ENCODE measurements at places on chromosomes 5 and 9.

DNA sequence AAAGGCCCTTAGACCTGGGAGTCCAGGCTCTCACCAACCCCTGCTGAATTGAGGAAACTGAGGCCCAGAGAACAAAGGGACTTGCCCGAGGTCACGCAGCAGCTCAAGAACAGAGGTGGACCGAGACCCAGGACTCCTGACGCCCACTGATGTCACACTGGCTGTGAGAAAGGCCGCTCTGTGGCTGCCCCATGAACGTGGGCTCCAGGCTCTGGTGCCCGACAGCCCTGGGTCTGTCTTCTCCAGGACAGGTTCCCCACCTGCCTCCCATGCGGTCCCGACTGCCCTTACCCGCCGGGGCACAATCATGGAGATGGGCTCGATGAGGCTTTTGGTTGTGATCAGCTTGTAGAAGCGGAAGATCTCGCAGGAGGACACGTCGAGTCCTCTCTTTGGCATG lies 9.3 kb upstream of the TRIM14 start:
- H3K4me1 ChIP-seq: no peaks in the 10 kb centered on the region
- no peak for DNase-seq
- no peaks in the 10 kb centered on the region for H3K27me3 ChIP-seq
- no peak overlapping the region for H3K4me3 ChIP-seq

DNA sequence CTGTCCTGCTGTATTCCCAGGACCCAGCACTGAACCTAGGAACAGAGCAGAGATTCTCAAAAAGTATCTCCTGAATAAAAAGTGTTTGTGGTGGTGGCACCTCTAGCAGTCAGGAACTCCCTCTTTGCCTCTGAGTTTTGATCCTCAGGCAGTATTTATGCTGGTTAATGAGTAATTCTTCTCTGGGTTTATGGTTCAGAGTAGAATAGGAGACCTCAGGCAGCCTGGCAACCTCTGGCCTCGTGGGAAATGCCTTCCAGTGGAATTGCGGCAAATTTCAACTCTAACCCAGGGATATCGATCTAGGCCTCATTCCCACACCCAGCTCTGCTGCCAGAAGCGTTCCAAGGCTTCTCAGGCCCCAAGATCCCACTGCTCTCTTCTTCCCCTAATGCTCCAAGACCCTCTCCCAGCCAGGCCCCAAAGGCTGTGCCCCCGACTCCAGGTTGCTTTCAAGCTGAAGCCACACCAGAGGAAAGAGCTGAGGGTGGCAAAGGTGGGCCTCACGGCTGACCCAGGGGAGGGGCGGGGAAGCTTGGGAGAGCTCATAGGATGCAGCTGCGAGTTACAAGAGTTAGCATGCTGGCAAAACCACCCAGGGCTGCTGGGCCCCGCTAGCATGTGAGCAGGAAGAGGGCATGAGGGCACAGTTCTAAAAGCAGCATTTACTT lies 10.9 kb upstream of the HDHD3 start:
- H3K27ac ChIP-seq: no peak overlapping the region
- no peak overlapping the region for H3K4me3 ChIP-seq
- H3K36me3 ChIP-seq: peaks cover 36% of the 10 kb centered on the region

- no peaks in the 10 kb centered on the region for H3K36me3 ChIP-seq
- no peak overlapping the region for H3K4me3 ChIP-seq
- H3K27me3 ChIP-seq: peaks cover 11% of the 10 kb centered on the region
- peak; percentile 75 for DNase-seq
- H3K4me1 ChIP-seq: peaks cover 18% of the 10 kb centered on the region
Observed at GRCh38 chr5:176676361-176676824, 29.1 kb downstream of the TSPAN17 start.

GRCh38 chr5:30620481-30621085 lies 572.9 kb upstream of the CDH6 start:
- H3K36me3 ChIP-seq: no peaks in the 10 kb centered on the region
- H3K4me3 ChIP-seq: no peak overlapping the region
- no peaks in the 10 kb centered on the region for H3K4me1 ChIP-seq
- no peak for DNase-seq
- H3K27ac ChIP-seq: no peak overlapping the region

DNA sequence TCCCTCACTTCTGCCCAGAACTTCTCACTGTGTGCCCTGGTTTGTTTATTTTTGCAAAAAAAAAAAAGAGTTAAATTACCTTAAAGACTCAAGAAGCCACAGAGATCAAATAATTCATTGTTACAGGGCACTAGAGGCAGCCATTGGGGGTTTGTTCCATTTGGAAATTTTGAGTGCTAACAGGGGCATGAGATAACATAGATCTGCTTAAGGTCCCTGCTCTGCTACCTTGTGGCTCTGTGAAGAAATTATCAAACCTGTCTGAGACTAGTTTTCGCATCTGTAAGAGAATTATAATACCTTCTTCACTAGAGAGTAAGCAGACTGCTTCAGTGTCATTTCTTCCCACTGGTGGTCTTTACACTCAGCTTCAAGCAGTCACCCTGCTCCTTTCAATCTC lies 394 bp downstream of the TLR4 start:
- no peaks in the 10 kb centered on the region for H3K4me1 ChIP-seq
- no peak overlapping the region for H3K4me3 ChIP-seq
- no peak overlapping the region for H3K27ac ChIP-seq
- no peaks in the 10 kb centered on the region for H3K27me3 ChIP-seq
- DNase-seq: no peak

DNA sequence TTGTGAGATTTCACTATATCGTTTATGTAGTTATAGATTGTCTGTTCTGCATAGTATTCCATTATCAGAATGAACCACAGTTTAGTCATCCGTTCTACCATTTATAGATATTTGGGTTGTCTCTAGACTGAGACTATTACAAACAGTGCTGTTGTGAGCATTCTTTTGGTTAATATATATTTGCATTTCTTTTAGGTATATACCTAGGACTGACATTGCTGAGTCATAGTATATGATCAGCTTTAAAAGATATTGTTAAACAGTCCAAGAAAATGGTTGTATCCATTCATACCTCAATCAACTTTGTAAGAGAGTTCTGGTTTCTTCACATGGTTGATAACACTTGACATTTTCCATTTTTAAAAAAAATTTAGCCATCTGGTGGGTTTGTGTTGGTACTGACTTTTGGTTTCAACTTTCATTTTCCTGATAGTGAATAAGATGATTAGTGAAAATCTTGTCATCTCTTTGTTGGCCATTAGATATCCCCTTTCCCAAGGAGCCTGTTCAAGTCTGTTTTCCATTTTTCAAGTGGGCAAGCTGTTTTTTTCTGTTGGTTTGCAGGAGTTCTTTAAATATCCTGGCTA lies 22.9 kb upstream of the ADAM19 start:
- H3K4me3 ChIP-seq: no peak overlapping the region
- H3K27me3 ChIP-seq: no peaks in the 10 kb centered on the region
- no peak overlapping the region for H3K27ac ChIP-seq

DNA sequence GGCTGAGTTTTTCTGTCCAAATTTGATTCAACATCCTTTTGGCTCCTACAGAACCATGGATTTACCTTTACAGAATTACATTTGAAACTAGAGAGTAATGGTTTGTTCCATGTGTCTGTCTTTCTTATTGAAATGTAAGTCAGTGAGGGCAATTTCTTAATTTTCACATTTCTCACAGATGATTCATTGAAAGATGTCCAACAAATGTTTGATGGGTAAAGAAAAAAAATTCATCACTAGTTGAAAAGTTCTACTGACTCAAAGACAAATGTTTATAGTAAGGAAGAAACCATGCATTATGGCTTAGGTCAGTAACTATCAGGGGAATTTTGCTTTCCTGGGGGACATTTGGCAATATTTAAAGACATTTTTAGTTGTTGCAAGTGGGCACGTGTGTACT lies 131.6 kb upstream of the TRPM3 start:
- no peak for DNase-seq
- H3K4me1 ChIP-seq: no peaks in the 10 kb centered on the region
- H3K27me3 ChIP-seq: no peaks in the 10 kb centered on the region
- H3K27ac ChIP-seq: no peak overlapping the region
- no peak overlapping the region for H3K4me3 ChIP-seq
- no peaks in the 10 kb centered on the region for H3K36me3 ChIP-seq

DNA sequence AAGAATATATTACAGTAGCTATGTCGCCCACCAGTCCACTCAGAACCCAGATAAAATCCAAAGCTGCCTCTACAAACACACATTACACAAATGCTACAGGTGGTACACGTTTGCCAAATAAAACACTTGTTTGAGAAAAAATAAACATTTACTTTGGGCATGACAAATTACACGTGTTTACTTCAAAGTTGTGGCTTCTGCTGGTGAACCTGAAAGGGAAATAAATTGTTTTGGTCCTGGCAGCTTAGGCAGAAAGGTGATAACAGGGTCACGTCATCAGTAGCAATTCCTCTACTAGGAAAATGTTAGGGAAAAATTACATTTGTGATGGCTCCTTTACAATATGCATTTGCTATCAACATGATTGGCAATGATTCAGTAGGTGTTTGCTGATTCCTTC lies 497.3 kb upstream of the WWC1 start:
- no peak overlapping the region for H3K27ac ChIP-seq
- no peak for DNase-seq
- no peaks in the 10 kb centered on the region for H3K36me3 ChIP-seq
- H3K4me3 ChIP-seq: no peak overlapping the region
- H3K27me3 ChIP-seq: no peaks in the 10 kb centered on the region

DNA sequence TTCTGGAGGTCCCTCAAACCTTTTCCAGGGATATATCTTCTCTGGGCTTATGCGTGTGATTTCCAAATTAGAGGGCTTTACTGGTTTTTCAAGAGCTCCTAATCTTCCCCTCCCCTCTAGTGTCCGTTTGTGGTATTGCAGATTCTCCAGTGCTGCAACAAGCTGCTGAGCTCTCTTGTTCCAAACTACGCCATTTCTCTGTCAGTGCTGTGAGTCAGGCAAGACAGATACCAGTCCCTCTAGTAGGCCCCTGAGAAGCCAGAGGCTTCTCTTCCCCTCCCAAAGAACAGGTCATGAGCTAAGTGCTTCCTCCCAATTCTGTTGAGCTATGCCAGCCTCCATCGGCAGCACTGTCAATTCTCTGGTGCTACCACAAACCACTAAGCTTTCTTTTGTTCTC lies 149.5 kb downstream of the FANCC start:
- H3K4me3 ChIP-seq: no peak overlapping the region
- H3K27me3 ChIP-seq: no peaks in the 10 kb centered on the region
- peaks cover 14% of the 10 kb centered on the region for H3K4me1 ChIP-seq
- H3K36me3 ChIP-seq: peaks cover 16% of the 10 kb centered on the region
- H3K27ac ChIP-seq: no peak overlapping the region

DNA sequence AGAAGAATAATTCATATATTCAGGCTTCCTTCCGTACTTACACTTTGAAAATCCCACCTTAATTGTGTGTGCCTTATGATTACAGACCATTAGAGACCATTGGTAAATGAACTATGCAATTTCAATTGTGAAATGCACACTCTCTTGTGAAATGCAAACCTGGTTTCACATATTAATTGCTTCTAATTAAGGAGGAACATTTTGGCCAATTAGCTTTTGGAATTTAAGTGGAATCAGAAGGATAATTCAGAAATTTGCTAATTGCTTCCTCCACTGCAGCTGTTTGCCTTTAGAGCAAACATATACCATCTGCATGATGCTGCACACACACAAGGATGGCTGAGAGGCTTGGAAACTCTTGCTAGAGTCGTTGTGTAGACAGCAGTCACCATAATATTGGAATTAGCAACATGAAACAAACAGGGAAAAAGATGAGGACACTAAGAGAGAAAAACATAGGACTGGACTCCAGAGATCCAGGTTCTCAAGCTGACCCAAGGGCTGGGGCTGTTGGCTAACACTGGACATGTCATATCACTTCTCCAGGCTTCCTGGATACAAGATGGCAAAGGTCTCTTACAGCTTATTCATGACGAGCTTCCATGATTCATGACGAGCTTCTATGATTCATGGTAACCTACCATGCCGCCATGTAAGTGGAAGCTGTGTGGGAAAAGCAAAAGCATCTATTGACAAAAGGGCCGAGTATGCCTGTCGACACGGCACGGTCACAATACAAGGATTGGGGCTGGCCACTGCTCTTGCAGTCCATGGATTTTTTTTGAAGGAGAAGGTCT lies 78.0 kb downstream of the PTCH1 start:
- H3K4me3 ChIP-seq: no peak overlapping the region
- no peaks in the 10 kb centered on the region for H3K27me3 ChIP-seq
- H3K36me3 ChIP-seq: no peaks in the 10 kb centered on the region
- peaks cover 10% of the 10 kb centered on the region for H3K4me1 ChIP-seq
- no peak overlapping the region for H3K27ac ChIP-seq

DNA sequence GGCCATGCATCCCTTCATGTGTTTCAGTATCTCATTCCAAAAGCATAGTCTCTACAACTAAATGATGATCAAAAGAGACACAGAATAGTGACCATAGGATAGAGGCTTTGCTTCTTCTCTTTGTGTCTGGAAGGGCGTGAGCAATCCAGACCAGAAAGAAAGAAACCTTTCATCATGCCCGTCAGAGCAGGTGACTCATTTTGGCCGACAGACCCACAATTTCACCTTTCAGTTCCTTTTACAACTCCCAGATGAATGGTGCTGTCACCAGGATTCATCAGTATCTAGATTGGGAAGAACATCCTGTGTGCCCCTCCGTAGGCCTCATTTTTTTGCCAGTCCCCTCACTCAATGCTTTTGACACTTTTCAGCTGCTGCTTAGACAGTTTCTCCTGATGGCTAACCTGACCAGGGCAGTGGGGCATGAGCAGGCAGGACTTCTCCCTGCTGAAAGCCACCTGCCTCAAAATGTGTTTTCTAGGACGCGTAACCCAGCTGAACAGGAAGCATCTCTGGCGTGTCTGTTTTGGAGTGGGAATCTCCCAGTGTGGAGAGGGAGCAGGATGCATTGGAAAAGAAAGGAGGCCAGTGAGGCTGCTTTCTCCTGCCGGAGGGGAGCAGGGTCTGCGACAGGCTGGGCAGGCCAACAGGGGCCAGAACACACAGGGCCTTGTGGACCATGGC lies 21.2 kb downstream of the ABLIM3 start:
- no peaks in the 10 kb centered on the region for H3K4me1 ChIP-seq
- H3K27ac ChIP-seq: no peak overlapping the region
- no peaks in the 10 kb centered on the region for H3K27me3 ChIP-seq
- H3K4me3 ChIP-seq: no peak overlapping the region
- no peaks in the 10 kb centered on the region for H3K36me3 ChIP-seq

GRCh38 chr9:122095010-122095767 lies 2.1 kb upstream of the TTLL11 start:
- peak; percentile 81 for DNase-seq
- H3K27me3 ChIP-seq: no peaks in the 10 kb centered on the region
- H3K27ac ChIP-seq: no peak overlapping the region
- H3K36me3 ChIP-seq: no peaks in the 10 kb centered on the region
- peaks cover 7% of the 10 kb centered on the region for H3K4me1 ChIP-seq

- H3K4me1 ChIP-seq: no peaks in the 10 kb centered on the region
- DNase-seq: no peak
- H3K36me3 ChIP-seq: no peaks in the 10 kb centered on the region
- H3K27ac ChIP-seq: no peak overlapping the region
- H3K27me3 ChIP-seq: no peaks in the 10 kb centered on the region
- no peak overlapping the region for H3K4me3 ChIP-seq
Observed at GRCh38 chr9:21154018-21154608, 12.3 kb downstream of the IFNA21 start.

- no peaks in the 10 kb centered on the region for H3K4me1 ChIP-seq
- H3K36me3 ChIP-seq: peaks cover 96% of the 10 kb centered on the region
- no peaks in the 10 kb centered on the region for H3K27me3 ChIP-seq
- H3K4me3 ChIP-seq: no peak overlapping the region
Observed at GRCh38 chr5:132762246-132763000, 14.6 kb downstream of the SEPTIN8 start.

GRCh38 chr5:175384724-175385552 lies 59.0 kb downstream of the DRD1 start:
- no peaks in the 10 kb centered on the region for H3K27me3 ChIP-seq
- no peaks in the 10 kb centered on the region for H3K36me3 ChIP-seq
- H3K4me1 ChIP-seq: no peaks in the 10 kb centered on the region
- no peak overlapping the region for H3K4me3 ChIP-seq
- no peak overlapping the region for H3K27ac ChIP-seq

GRCh38 chr5:6356578-6357164 lies 21.7 kb downstream of the MED10 start:
- no peaks in the 10 kb centered on the region for H3K36me3 ChIP-seq
- H3K27me3 ChIP-seq: peaks cover 53% of the 10 kb centered on the region
- DNase-seq: no peak
- H3K4me1 ChIP-seq: no peaks in the 10 kb centered on the region
- no peak overlapping the region for H3K4me3 ChIP-seq
- no peak overlapping the region for H3K27ac ChIP-seq
